Caudate nucleus (tissue), 63 donors: ENCODE measurements at places on chromosomes 6 and 20.

DNA sequence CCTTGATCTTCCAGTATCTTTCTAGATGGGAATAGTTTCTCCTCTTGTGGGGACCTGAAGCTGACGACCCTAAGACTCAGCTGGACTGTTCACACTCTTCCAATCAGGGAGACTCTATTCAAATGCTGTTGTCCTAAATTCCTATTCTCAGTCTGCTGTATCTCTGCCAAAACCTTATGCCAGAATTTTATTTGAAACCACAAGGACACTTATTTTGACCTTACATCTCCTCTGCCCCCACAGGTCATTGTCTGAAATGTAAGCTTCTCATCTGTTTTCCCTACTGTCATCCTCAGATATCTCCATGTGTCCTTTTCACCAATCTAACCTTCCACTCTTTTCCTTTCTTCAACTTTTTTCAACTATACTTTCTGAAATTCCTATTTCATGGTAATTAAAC, 289.5 kb upstream of the SGK1 start:
- DNase-seq: no peak

- DNase-seq: no peak
Observed at GRCh38 chr20:49447946-49448809, 34.3 kb downstream of the KCNB1 start.

DNA sequence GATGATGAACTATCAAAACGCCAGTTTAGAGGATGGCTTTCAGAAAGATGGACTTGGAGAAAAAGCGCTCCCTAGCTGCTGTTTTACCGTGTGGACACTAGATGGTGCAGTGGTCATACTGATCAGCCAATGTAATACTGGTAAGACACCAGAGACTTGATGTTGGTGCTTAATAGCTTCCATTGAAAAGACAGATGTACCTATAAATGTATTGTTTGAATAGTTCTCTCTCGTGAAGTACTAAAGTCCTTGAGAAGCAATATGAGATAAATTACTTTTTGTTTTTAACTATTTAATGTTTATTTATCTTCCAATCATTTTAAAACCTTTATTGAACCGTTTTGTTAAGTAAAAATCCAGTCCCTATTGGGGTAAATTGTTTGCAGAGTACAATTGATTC, 63.9 kb upstream of the FUCA2 start:
- DNase-seq: peak; percentile 6

DNA sequence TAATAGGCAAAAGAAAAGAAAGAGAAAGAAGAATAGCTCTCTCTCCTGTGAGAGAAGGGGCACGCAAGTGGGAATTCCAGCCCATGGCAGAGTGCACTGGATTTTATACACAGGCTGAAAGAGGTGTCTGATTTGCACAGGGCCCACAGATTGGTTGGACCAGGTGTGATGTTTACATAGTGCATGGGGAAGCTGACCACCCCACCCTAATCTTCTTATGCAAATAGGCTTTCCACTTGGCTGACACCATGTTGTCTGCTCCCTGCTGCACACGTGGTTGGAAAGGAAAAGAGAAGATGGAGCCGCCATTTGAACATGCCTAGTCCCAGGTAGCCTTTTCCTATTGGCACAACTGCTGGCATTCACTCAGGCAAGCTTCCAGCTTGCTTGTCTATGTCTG, 20.2 kb downstream of the MICA start:
- no peak for DNase-seq

DNA sequence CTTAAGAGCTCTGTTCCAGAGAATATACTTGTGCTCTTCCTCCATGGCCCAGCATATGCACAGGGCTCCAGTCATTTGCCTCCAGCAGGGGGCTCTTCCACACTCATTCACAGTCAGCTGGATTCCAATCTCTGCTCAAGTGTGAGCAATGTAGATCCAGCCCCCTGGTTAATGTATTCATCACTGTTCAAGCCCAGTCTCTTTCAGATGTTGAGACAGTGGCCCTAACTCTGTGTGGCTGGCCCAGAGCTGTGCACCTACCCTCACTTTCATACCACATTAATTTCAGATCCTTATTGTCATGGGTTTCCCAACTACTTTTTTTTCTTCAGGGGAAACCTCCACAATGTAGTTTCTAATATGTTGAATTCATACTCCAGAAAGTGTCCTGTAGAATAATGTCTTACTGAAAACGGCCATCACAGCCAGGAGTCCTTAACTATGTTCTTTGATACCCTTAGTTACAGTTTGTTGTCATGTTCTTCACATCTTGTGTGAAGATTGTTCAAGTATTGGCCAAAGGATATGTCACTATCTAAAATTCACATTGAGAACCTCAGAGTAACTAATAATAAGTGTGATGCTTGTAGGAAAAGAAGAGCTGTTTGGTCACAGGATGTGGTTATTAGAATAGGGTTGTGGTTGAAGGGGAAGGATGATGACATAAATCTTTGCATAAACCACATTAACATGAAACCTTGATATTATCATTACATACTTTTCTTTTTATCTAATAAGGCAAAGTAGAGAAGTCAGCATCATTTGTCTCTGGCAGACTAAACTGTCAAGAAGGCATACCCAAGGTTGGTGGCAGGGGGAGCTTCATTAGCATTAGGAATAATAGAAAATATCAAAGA, 14.4 kb upstream of the HLA-DQA1 start:
- no peak for DNase-seq
